NCI-H2029 treated with DMSO at 0.1 percent for 48 hours (cell line): ENCODE measurements at places on chromosomes 11 and 22.

DNA sequence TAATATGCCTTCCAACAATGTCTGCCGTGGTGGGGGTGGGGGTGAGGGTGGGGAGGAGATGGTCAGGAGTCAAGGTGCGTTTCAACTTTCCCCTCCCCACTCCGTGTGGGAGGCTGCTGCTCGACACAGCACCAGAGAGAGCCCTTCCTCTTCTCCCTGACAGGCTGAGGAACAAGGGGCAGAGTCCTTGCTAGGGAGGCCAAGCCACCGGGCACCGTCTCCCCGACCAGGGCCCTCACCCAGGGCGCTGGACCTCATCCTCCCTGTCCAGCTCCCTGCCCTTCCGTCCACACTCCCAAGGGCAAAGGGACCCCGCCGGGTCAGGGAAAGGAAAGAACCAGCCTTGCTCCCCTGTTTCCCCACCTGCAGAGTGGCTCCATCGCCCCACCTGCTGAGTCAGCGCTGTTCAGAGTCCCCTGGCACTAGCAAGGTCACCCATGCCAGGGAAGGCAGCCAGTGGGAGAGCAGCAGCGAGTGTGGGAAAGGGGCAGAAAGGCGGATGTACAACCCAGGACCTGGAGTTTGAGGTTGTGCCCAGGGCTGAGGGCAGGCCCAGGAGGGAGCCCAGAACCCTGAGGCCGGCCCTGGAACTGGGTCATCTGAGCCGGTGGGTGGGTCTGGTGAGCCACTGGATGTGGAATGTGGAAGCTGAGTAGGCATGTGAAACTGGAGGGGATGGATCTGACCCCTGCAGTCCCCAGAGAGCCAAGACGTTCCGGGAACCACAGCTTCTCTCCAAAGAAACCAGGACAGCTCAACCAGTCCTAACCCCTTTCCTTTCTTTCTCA is 47.2 kb downstream of the BUD13 start:
- no peak for DNase-seq

- DNase-seq = no peak
Measured at GRCh38 chr11:15969281-15969680, 387.1 kb downstream of the SOX6 start.

GRCh38 chr11:103029401-103029800 is 62.6 kb downstream of the DCUN1D5 start:
- DNase-seq = no peak

- no peak for DNase-seq
Measured at GRCh38 chr11:134460062-134460561, 48.1 kb upstream of the B3GAT1 start.

DNA sequence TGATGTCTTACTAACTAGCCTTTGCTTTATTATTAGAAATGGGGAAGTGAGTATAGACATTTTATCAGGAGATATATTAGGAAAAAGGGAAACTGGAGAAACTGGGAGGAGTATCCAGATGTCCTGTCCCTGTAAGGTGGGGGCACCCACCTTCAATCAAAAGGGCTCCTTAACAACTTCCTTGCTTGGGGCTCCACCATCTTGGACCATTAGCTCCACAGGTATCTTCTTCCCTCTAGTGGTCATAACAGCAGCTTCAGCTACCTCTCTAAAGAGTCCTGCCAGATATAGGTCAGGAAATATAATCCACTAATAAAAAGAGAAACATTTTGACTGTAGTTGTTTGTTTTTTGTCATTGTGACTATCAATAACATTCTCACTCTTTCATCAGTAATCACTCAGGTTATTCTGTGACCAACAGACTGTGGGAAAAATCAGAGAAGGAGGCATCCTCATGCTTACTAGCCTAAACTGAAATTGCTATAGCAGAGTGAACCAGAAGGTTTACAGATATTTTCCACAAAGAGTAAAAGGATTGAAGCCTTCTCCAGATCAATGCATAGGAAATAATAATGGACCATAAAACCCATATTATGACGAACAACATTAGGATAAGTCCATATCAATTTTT is 10.4 kb downstream of the OR51B4 start:
- DNase-seq = no peak

GRCh38 chr11:86374586-86374985 is at the start of gene CCDC81:
Gene CCDC81, plus strand, starts transcription at chr11:86374887. Its CDS starts 277 bp downstream, at chr11:86375164.
- no peak for DNase-seq

- DNase-seq = no peak
Measured at GRCh38 chr11:116835042-116835772, 2.2 kb downstream of the APOA1 start.

GRCh38 chr22:41742918-41743317 is 43.6 kb downstream of the MEI1 start:
- DNase-seq = no peak

DNA sequence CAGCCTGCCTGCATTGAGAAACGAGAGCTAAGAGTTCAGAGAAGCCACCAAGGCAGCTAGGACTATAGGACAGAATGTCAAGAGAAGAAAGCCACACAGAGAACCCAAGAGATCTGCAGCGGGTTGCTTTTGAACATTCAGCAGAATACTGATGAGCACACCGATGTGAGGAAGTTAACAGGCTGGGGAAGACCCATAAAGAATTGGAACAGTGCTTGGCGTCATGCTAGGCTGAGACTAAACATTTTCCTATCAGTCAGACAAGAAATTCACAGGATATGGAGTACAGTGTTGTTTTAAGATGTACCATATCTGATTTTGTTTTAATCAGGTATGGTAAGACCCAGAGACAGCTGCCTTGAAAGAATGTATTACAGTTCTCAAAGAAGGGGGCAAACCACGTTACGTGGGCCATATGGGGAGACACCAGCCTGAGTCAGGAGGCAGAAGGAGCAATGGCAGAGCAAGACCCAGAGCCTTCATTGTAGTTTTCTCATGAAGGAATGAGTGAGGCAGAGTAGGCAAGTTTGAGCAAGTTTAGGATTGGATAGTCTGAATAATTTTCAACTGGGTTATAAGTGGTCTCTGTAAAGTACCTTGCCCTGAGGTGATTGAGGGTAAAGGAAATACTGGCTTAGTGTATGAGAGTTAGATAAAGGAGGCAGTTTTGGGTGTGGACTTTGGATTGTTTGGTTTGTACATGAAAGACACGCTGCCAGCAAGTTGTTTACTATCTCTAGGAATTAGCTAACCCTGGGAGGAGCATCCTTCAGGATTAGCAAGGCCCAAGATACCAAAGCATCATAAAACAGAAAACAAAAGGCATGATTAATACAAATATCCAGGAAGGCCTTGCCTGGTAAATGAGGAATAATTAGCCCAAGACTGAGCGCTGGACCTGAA is 14.3 kb downstream of the LRRC75B start:
- no peak for DNase-seq

GRCh38 chr22:45867118-45867905 is 109.7 kb downstream of the WNT7B start:
- DNase-seq = no peak

DNA sequence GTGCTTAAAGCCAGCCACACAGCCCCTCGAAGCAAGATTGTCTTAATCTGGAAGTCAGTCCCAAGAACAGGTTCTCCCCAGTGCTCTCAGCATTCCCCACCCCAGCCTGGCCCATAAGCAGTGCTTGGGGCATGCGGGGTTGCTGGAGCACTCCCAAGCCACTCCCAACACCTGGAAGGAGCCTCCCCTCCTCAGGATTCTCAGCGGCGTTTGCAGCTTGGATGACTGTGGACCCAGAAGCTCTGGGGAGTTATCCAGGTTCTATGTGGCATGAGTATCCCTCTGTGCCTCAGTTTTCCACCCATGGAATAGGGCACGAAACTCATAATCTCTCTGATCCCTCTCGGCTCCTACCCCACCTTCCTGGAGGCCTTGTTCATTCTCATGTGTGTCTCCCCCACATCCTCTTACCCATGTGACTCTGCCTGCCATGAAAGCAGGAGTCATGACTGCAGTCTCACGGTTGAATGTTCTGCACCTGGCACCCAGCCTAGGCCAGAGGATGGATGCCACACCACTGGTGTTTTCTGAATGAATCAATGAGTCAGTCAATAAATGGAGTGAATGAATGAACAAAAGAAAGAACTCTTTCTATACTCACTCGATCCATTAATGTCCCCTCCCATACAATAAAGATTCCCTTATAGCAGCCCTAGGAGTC is 33.4 kb upstream of the WNT7B start:
- no peak for DNase-seq

GRCh38 chr11:34417202-34417601 is 21.5 kb upstream of the CAT start:
- DNase-seq = no peak

DNA sequence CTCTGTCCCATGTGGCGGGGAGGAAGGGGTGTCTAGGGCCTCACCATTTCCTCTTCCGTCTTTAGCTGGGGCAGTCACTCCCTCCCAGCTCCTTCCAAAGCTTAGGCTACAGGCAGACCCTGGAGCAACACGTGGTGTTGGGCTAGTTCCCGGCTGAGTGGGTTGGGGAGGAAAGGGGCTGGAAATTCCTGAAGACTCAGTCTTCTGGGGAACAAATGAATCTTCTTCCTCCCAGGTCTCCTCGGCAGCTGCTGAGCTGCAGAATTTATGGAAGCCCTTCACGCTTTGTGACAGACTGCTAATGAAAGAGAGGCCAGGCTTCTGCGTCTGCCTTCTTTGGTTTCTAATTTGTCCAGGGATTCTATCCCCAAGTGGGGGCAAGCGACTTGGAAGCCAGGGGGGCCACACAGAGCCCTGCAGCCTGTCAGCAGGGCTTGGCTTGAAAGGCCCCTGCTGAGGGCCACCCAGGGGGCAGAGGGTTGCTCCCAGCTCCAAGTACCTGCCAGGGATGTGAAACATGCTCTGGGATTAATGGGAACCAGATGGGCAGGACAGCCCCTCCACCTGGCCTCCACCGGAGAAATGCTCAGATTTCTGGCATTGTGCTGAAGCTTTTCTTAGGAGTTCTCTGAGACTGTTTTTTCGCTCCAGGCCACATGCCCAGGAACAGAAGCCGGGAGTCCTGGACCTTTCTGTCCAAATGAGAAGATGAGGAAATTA is 123.1 kb downstream of the PKNOX2 start:
- DNase-seq = no peak

DNA sequence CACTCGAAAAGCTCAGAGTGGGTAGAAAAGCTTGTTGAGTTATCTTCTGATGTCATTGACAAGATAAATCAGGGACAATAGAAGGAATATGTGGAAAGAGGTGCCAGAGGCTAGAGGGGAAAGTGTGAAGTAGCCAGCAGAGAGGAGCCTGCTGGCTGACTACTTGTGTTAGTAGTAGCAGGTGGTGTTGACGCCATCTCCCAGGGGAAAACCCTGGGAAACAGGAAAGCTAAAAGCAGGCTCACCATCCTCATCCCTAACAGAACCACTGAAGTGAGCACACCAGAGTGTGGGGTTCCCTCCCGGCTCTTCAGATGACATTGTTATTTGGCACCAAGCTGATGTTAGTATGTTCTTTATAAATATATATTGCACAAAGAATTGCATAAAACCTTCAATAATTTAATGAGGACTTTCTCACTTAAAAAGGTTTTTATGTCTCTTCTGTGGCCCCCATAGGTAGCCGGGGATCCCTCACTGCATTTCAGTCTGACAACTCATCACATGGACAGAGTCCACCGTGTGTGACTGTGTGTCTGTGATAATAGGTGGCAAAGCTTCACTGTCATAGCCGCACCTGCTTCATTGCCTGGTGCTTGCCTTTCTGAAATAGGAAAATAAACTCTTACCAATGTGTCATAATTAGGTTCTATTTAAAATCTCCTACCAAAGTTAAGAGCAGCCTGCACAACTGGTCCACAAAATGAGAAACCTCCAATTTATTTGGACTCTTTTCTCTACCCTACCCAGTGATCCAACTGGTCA is 63.2 kb upstream of the TOP3B start:
- DNase-seq = no peak

DNA sequence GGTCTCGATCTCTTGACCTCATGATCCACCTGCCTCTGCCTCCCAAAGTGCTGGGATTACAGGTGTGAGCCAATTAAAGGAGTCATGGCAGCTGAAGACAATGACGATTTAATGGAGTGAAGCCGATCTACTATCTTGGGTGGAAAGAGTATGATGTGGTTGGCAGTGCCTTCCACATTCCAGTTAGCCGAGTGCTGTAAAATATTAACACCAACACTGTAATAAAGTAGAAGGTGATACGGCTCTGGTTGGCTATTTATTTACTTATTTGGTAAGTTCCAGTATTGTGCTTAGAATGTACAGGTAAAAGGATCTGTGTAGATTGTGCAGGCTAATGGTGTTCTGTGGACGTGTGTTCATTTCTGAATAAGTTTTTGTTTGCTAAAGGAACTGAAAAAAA is 149.6 kb upstream of the MTMR2 start:
- DNase-seq = no peak

- no peak for DNase-seq
Measured at GRCh38 chr11:3370311-3370870, 8.6 kb downstream of the ZNF195 start.
